ENCODE measurements at places on chromosomes 6 and 20.

DNA sequence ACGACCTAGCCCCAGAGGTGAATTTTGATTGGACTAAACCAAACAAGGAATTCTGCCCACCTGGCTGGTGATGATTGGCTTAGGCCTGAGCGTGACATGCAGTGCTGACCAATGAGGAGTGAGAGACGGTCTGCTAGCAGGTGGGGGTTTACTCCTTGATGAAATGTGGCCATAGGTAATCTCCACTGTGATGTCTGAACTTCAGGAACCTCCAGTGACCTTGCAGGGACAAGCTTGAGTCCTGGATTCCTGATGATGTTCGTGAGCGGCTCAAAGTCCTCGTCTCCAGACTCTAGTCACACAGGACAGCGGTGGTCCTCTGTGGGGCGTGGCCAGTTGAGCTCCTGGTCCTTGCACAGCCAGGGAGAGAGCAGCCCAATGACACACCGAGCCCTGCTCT lies 8.4 kb downstream of the VSX1 start:
- H3K27ac ChIP-seq: no peak overlapping the region
- no peaks in the 10 kb centered on the region for H3K36me3 ChIP-seq
- H3K4me1 ChIP-seq: peaks cover 2% of the 10 kb centered on the region
- peaks cover 80% of the 10 kb centered on the region for H3K27me3 ChIP-seq
- DNase-seq: no peak

DNA sequence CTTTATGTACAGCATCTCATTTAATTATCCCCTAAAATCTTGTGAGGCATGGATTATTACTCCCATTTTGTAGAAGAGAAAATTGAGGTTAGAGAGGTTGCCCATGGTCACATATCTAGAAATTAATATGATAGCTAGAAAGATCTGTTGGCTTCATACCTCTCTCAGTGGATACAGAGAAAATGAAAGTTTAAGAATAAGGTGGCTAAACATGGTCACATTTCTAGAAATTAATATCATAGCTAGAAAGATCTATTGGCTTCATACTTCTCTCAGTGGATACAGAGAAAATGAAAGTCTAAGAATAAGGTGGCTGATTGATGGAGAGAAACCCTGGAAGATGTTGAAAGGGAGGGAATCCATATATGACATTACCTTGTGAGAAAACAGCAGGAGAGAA lies 260.7 kb upstream of the MAN1A1 start:
- peaks cover 13% of the 10 kb centered on the region for H3K4me1 ChIP-seq
- no peaks in the 10 kb centered on the region for H3K36me3 ChIP-seq
- no peak overlapping the region for H3K4me3 ChIP-seq
- H3K27me3 ChIP-seq: no peaks in the 10 kb centered on the region
- no peak for DNase-seq

GRCh38 chr20:17530716-17531664 lies at the start of gene BFSP1:
Gene BFSP1, minus strand, starts transcription at chr20:17531379. Its CDS starts 50 bp downstream, at chr20:17531329.
- H3K4me1 ChIP-seq: peaks cover 28% of the 10 kb centered on the region
- H3K27me3 ChIP-seq: peaks cover 16% of the 10 kb centered on the region
- peak within 1 kb of the TSS; percentile 84 for H3K4me3 ChIP-seq
- DNase-seq: peak; percentile 71

- DNase-seq: no peak
- no peaks in the 10 kb centered on the region for H3K27me3 ChIP-seq
- H3K27ac ChIP-seq: no peak overlapping the region
- no peak overlapping the region for H3K4me3 ChIP-seq
These were observed 134.8 kb downstream of the FOXC1 start for GRCh38 chr6:1744543-1744942.

GRCh38 chr20:58097943-58098342 lies 130.5 kb downstream of the ANKRD60 start:
- no peak overlapping the region for H3K4me3 ChIP-seq
- no peak overlapping the region for H3K27ac ChIP-seq
- no peak for DNase-seq
- peaks cover 11% of the 10 kb centered on the region for H3K27me3 ChIP-seq
- H3K36me3 ChIP-seq: no peaks in the 10 kb centered on the region

GRCh38 chr6:167485186-167485978 lies 160.5 kb downstream of the TTLL2 start:
- no peaks in the 10 kb centered on the region for H3K4me1 ChIP-seq
- H3K4me3 ChIP-seq: no peak overlapping the region
- H3K27ac ChIP-seq: no peak overlapping the region
- no peak for DNase-seq
- peaks cover 13% of the 10 kb centered on the region for H3K27me3 ChIP-seq

DNA sequence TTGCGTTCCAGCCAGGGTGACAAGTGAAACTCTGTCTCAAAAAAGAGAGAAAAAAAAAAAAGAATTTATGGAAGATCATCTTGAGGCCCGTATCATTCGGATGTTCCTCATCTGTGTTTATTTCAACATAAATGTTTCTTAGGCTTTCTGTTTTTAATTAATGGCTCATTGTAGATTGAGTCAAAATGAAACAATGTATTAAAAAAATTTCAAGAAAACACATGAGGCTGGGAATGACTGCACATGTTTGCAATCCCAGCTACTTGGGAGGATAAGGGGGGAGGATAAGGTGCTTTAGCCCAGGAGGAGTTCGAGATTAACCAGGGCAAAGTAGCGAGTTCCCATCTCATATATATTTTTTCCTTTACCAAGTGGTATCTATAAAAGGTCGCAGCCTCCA lies 47.3 kb downstream of the ITCH start:
- peaks cover 31% of the 10 kb centered on the region for H3K36me3 ChIP-seq
- H3K27ac ChIP-seq: no peak overlapping the region
- no peak overlapping the region for H3K4me3 ChIP-seq
- H3K4me1 ChIP-seq: peaks cover 18% of the 10 kb centered on the region
- no peaks in the 10 kb centered on the region for H3K27me3 ChIP-seq

DNA sequence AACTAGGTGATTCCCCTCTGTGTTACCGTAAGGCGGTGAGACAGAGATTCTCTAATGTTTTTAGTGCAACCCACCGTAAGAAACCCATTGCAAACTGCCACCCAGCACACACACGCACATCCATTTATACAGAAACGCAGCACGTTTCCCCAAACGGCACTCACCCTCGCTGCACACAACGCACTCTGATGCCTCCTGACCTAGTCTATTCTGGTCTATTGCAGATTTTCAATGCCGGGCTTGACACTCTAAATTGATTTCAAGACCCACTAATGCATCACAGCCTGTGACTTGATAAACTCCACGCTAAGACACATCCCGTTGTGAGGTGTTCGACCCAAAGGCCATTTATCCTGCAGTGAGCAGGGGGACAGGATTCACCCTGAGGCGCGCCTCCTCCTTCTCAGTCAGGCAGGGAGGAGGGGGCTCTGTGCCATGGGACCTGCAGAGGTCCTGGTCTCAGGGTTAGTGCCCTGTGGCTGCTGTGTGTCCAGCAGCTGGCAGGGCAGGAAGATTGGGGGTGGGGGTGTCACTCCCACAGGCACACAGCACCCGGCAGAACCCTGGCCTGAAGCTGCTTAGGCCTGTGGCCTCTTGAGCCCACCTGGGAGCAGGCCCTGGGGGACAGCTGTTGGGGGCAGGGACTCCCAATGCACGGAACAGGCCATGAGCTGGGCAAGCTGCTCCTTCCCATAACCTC lies 335.6 kb downstream of the PREX1 start:
- H3K4me3 ChIP-seq: no peak overlapping the region
- DNase-seq: no peak
- peaks cover 10% of the 10 kb centered on the region for H3K27me3 ChIP-seq
- no peak overlapping the region for H3K27ac ChIP-seq
- peaks cover 4% of the 10 kb centered on the region for H3K4me1 ChIP-seq
- no peaks in the 10 kb centered on the region for H3K36me3 ChIP-seq

GRCh38 chr20:62258499-62259293 lies 20.4 kb downstream of the OSBPL2 start:
- no peak overlapping the region for H3K4me3 ChIP-seq
- H3K27me3 ChIP-seq: no peaks in the 10 kb centered on the region

DNA sequence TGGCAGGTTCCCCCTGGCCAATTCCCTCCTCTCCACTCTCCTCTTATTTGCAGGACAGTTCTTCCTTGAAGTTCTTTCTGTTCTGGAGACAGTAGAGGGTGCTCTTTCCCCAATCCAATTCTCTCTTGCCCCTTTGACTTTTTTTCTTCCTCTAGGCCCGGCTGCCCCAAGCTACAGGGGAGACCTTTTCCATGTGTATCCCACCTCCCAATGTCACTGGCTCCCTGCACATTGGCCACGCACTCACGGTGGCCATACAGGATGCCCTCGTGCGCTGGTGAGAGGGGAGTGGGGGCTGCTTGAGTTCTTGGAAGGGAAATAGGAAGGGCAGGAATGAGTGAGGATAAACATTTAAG lies 1.5 kb downstream of the VARS2 start:
- H3K4me3 ChIP-seq: peak overlapping the region; percentile 87
- peaks cover 8% of the 10 kb centered on the region for H3K36me3 ChIP-seq
- H3K27ac ChIP-seq: peak overlapping the region; percentile 67
- H3K4me1 ChIP-seq: peaks cover 29% of the 10 kb centered on the region
- H3K27me3 ChIP-seq: no peaks in the 10 kb centered on the region
- no peak for DNase-seq

GRCh38 chr6:46306431-46306830 lies 135.7 kb upstream of the ENPP5 start:
- H3K36me3 ChIP-seq: peaks cover 9% of the 10 kb centered on the region
- H3K4me3 ChIP-seq: no peak overlapping the region
- no peak for DNase-seq
- H3K4me1 ChIP-seq: no peaks in the 10 kb centered on the region

DNA sequence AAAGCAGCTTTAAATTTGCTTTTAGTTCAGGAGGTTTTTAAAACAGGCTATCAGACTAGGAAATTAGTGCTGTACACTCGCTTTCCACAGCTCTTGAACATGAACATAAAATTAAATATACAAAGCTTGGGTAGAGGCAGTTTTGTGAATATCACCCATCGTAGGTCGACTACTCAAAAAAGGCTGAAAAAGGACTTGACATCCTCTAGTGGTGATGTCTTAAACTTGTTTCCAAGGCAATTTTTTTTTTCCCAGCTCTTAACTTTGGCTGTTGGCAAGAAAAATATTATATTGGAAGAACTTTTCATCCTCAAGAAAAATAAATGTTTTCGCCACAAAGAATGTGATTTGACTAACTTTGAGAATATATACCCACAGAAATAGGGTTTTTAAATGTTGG lies 2.9 kb downstream of the MAP7 start:
- no peak overlapping the region for H3K4me3 ChIP-seq
- no peak for DNase-seq
- H3K27me3 ChIP-seq: peaks cover 73% of the 10 kb centered on the region
- peaks cover 11% of the 10 kb centered on the region for H3K4me1 ChIP-seq
- no peak overlapping the region for H3K27ac ChIP-seq
- H3K36me3 ChIP-seq: no peaks in the 10 kb centered on the region

GRCh38 chr20:25280574-25281535 lies 33.0 kb downstream of the PYGB start:
- no peak overlapping the region for H3K4me3 ChIP-seq
- H3K36me3 ChIP-seq: peaks cover 6% of the 10 kb centered on the region
- no peak for DNase-seq
- H3K4me1 ChIP-seq: no peaks in the 10 kb centered on the region
- no peaks in the 10 kb centered on the region for H3K27me3 ChIP-seq

- H3K36me3 ChIP-seq: peaks cover 2% of the 10 kb centered on the region
- peak overlapping the region; percentile 52 for H3K27ac ChIP-seq
- no peaks in the 10 kb centered on the region for H3K27me3 ChIP-seq
- peaks cover 28% of the 10 kb centered on the region for H3K4me1 ChIP-seq
- peak; percentile 79 for DNase-seq
These were observed 284.5 kb upstream of the GJE1 start for GRCh38 chr6:141848029-141848890.

DNA sequence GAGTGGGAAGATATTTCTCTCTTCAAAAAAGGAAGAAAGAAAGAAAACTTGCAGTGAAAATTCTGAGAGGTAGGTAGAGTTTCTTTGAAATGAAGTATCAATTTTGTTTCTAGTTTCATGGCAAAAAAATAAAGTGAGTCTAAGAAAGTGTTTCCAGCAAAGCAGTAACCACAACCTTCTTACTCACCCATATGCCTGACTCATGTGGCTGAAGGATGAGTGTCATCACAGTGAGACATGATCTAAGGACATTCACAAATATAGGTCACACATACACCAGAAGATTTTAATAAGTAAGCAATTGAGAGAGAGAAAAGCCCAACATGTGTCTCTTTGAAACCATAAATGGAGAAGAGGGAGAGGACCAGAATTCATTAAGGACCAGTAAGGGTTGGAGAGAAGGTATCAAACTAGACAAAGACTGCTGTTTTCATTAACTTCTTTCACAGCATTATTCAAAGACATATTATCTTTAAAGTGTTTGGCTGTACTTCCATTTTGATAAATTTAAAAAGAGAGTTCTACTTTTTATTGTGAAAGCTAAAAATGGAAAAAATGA lies 169.5 kb downstream of the FRK start:
- H3K36me3 ChIP-seq: no peaks in the 10 kb centered on the region
- peaks cover 2% of the 10 kb centered on the region for H3K27me3 ChIP-seq
- no peak overlapping the region for H3K27ac ChIP-seq

DNA sequence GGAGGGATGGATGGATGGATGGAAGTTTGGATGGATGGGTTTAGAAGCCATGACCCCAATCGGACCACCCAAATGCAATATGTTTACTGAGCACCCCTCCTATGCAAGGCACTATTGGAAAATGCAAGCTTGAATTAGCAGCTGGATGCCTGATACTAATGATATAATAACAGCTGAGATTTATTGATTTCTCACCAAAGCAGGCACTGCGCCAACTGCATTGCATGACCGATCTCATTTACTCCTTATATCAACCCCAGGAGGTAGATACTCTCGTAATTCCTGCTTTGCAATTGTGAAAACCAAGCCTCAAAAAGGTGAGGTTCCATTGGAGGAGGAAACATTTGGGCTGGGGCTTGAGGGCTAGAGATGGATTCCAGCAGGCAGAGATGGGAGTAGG lies 89.7 kb downstream of the KCNB1 start:
- no peak overlapping the region for H3K27ac ChIP-seq
- no peaks in the 10 kb centered on the region for H3K4me1 ChIP-seq
- peaks cover 36% of the 10 kb centered on the region for H3K27me3 ChIP-seq
- no peaks in the 10 kb centered on the region for H3K36me3 ChIP-seq

DNA sequence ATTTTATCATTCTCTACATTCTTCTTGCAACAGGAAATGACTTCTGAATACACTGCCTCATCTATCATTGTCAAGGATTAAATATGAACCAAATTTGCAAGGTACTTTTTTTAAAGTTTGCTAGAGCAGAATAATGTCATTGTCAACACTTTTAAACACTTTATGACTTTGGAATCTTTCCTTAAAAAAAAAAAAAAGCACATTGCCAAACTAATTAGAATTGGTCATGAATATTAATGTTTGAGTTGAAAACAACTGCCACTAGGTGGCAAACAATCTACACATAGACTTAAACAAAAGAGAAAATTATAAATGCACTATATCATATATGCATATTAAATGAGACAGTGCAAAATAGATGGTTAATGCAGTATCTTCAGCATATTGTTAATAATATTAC lies 32.5 kb upstream of the TMEM244 start:
- H3K4me1 ChIP-seq: peaks cover 8% of the 10 kb centered on the region
- no peak for DNase-seq
- H3K36me3 ChIP-seq: no peaks in the 10 kb centered on the region
- H3K27ac ChIP-seq: no peak overlapping the region
- H3K4me3 ChIP-seq: no peak overlapping the region
